H1 (cell line): ENCODE measurements at places on chromosomes 7 and 10. TPM values are rescaled to one million over a fixed set of nuclear protein-coding genes. Genes with fewer than 3 reads are reported as not detected.

CNPY1 gene
- not detected in 2 replicates for total RNA-seq

MMP21 gene
- not detected in 2 replicates for total RNA-seq

NRP1 gene
- total RNA-seq, result 2.1 TPM in 2 replicates

PPP1R17 gene
- total RNA-seq, result 2.5 and 3.8 TPM in 2 replicates

DNA sequence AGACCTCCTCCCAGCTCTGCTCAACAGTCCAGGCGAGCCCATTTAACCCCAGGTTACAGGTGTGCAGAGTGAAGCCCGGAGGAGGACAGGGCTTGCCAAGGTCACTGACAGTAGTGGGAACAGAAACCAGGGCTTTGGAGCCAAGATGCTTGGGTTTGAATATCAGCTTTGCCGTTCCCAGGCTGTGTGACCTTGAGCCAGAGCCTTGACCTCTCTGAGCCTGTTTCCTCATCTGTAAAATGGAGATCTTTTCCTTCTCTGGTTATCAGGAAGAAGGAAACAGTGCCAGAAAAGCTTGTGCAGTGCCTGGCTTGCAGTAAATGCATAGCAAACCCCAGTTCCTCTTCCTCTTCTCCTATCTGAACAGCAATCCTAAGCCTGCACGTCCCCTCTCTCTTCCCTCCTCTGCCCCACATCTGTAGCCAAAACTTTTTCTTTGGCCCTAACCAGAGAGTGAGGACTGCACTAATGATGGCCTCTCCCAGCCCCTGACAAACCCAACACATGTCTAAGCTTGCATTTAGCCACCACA lies 21.4 kb upstream of the MLXIPL start:
- H3K4me3 ChIP-seq, result no peak overlapping the region
- H3K36me3 ChIP-seq, result no peaks in the 10 kb centered on the region
- H3K27me3 ChIP-seq, result no peaks in the 10 kb centered on the region
- no peak overlapping the region for H3K27ac ChIP-seq
- peaks cover 6% of the 10 kb centered on the region for H3K4me1 ChIP-seq
- DNase-seq, result no peak

DNA sequence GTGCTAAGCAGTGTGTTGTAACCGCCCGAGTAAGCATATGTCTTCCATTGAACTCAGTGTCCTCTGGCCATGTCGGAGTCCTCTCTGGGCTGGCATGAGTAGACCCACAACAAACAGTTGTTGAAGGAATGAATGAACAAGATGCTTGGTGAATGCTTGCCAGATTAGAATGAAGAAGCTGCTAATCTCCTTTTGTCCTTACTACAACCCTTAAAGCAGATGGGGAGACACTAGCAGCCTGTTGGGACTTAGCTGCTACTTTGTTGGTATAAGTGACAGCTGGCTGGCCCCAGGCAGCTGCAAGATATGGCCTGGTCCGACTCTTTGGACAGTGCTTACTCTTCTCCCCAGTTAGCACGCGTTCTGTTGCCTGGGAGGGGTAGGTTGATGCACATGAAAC lies 370.1 kb downstream of the RPS24 start:
- DNase-seq, result no peak
- peaks cover 14% of the 10 kb centered on the region for H3K4me1 ChIP-seq
- no peak overlapping the region for H3K4me3 ChIP-seq
- no peak overlapping the region for H3K27ac ChIP-seq
- no peaks in the 10 kb centered on the region for H3K36me3 ChIP-seq

DNA sequence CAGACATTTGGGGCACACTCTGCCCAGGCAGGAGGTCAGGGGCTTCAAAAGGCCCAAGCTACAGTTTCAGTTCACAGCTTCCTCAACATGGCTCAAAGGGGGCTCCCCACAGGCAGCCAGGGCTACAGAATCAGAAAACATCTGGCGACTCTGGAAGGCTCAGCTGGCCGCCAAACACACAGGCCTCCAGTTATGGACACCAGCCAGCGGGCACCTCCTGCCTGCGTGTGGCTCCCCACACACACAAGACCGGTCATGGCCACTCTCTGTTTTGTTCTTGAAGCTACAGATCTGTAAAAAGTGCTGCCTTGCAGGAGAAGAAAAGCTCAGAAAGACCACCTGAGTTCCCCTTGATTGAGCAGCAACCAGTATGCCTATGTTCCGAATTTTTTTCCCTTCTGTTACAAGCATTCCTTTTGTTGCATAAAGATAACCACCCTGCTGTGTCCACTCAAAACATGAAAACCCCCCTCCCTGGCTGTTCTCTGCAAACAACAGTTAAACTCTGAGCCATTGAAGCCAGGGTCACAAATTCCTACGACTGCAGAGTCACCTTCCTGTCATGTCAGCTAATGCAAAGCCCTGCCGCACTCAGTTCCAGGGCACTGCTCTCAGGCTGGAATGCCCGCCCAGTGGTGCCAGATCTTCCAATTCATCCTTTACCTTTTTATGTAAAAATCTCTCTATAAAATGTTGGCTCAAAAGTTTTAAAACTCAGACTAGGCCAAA lies 33.6 kb downstream of the VSTM4 start:
- no peak overlapping the region; the same call in 1 of the 2 replicates for H3K4me3 ChIP-seq
- peaks cover 2% of the 10 kb centered on the region for H3K4me1 ChIP-seq
- DNase-seq, result peak; percentile 50
- no peaks in the 10 kb centered on the region for H3K36me3 ChIP-seq

- H3K4me3 ChIP-seq, result no peak overlapping the region
- H3K36me3 ChIP-seq, result no peaks in the 10 kb centered on the region
- no peak overlapping the region for H3K27ac ChIP-seq
- H3K27me3 ChIP-seq, result no peaks in the 10 kb centered on the region
- H3K4me1 ChIP-seq, result no peaks in the 10 kb centered on the region
Measured at GRCh38 chr7:120925392-120925791, 25.2 kb upstream of the ING3 start.

GRCh38 chr7:2654059-2654458 lies 22.3 kb downstream of the TTYH3 start:
- H3K4me1 ChIP-seq, result no peaks in the 10 kb centered on the region
- no peak overlapping the region for H3K27ac ChIP-seq
- no peak overlapping the region for H3K4me3 ChIP-seq
- H3K27me3 ChIP-seq, result no peaks in the 10 kb centered on the region
- peaks cover 19% of the 10 kb centered on the region for H3K36me3 ChIP-seq

GRCh38 chr7:128914566-128915151 lies 4.2 kb upstream of the KCP start:
- H3K27ac ChIP-seq, result no peak overlapping the region
- H3K36me3 ChIP-seq, result no peaks in the 10 kb centered on the region
- H3K4me3 ChIP-seq, result no peak overlapping the region
- no peaks in the 10 kb centered on the region for H3K4me1 ChIP-seq

DNA sequence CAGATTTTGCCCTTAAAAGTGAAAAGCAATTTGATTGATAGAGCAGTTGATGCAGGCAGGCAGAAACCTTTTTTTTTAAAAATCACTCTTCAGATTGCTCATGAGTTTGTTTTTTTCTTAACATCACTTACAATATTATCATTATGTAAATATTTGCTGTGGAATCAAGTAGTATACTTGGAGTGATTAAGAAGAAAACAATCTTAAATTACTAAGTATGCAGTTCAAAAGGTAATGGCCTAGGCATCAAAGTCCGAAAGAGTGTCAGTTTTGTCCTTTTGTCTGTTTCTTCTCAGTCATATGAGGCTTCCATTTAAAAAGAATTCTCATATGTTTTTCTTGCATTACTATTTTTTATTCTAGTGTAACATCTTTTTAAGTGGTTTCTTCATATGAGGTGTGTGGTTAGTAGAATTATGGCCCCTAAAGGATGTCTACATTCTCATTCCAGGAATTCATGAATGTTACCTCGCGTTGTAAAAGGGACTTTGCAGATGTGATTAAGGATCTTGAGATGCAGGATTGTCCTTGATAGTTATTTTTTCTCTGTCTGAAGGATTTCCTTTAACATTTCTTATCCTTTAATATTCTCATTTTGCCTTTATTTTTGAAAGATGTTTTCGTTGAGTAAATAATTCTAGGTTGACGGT lies 44.0 kb downstream of the BICC1 start:
- no peaks in the 10 kb centered on the region for H3K27me3 ChIP-seq
- H3K4me3 ChIP-seq, result no peak overlapping the region
- DNase-seq, result no peak
- no peaks in the 10 kb centered on the region for H3K36me3 ChIP-seq

- H3K27ac ChIP-seq, result peak overlapping the region; percentile 12; the same call in 1 of the 2 replicates
- H3K36me3 ChIP-seq, result peaks cover 3% of the 10 kb centered on the region; the same call in 1 of the 2 replicates
- H3K4me1 ChIP-seq, result no peaks in the 10 kb centered on the region
- H3K27me3 ChIP-seq, result no peaks in the 10 kb centered on the region
- no peak for DNase-seq
Measured at GRCh38 chr7:102463841-102464576, 654 bp downstream of the ALKBH4 start.

GRCh38 chr7:149330914-149331567 lies 69.0 kb downstream of the ZNF783 start:
- no peaks in the 10 kb centered on the region for H3K36me3 ChIP-seq
- no peak for DNase-seq
- no peak overlapping the region for H3K4me3 ChIP-seq
- no peak overlapping the region for H3K27ac ChIP-seq

- H3K27ac ChIP-seq, result no peak overlapping the region
- H3K4me1 ChIP-seq, result no peaks in the 10 kb centered on the region
- no peak for DNase-seq
- no peaks in the 10 kb centered on the region for H3K27me3 ChIP-seq
Measured at GRCh38 chr10:18418541-18419215, 232.7 kb downstream of the NSUN6 start.

DNA sequence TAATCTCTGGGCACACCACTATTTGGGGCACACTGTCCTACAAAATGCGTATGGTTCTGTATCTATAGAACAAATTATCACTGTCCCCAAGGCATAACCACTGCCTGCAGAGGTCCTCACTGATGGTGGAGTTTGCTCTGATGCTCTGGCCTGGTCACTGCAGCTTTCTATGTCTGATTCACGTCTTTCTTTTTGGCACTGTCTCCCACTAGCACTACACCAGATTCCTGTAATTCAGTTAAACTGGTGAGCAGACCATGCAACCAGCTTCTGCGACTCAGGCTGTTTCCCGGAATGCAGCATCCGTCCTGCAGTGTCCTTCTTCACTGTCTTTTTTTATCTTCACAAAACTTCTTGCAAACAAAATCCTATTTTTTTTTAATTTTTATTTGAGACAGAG lies 112.8 kb downstream of the KLF6 start:
- H3K4me1 ChIP-seq, result peaks cover 3% of the 10 kb centered on the region
- H3K4me3 ChIP-seq, result no peak overlapping the region
- no peaks in the 10 kb centered on the region for H3K27me3 ChIP-seq
- no peak for DNase-seq
- no peaks in the 10 kb centered on the region for H3K36me3 ChIP-seq

DNA sequence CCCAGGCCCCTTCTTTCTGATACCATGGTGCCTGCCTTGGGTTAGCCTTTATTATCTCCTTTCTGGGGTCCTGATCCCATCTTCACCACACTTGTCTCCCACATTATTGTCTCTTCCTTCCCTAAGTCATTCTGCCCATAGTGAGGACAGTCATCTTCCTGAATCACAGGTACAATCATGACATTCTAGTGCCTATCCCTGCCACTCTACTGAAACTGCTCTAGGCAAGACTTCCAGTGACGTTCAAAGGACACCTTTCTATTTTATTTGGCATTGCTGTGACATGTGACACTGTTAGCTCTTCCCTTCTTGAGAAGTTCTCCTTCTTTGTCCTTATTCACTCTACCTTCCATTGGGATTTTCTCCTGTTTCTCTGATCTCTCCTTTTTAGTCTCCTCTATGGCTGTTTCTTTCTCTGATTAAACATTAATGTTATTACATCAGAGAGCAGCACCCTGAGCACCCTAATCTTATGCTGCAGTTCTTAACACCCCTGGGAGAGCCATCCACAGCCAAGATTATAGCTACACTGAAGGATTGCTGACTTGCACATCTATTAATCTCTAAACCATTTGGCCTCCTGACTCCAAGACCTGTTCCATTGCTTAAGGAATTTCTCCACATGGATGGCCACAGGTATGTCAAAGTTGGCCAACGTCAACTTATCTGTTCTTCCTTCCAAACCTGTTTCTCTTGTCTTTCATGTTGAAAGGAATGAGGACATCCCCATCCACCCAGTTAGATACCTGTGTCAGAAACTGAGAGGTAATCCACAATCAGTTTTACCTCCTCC lies 10.9 kb downstream of the MACC1 start:
- no peaks in the 10 kb centered on the region; the same call in 1 of the 2 replicates for H3K4me1 ChIP-seq
- H3K27ac ChIP-seq, result no peak overlapping the region
- DNase-seq, result no peak
- no peaks in the 10 kb centered on the region for H3K27me3 ChIP-seq
- H3K4me3 ChIP-seq, result no peak overlapping the region

EPHB6 gene
- 19.7 TPM in 2 replicates for total RNA-seq

DNA sequence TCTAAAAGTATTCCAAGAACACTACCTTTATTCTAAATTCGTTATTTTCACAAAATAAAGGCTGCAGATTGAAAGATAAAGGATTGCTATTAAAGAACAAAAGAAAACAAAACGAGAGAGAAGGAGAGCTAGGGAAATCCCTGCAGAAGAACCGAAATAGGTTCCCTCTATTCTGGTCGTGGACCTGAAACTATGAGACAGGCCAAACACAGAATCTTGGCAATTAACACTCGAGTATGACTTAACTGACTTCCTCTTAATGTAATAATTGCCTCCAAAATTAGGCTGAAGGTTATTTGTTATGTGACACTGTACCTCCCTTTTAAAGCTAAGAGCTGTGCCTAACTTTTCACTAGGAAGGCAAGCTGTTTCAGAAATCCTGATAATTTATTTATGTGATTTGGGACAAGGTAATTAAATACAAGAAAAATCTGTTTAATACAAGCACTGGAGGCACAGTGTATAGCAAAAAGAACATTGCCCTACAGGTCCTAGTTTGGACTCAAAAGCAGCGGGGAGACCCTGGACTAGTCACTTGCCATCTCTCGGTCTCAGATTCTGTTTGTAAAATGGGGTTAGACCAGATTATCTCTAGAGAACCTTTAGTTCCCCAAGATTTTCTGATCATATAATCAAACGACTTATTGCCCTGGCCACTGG lies 11.6 kb downstream of the NAMPT start:
- no peaks in the 10 kb centered on the region for H3K4me1 ChIP-seq
- H3K27me3 ChIP-seq, result no peaks in the 10 kb centered on the region
- no peak for DNase-seq
- H3K36me3 ChIP-seq, result peaks cover 73% of the 10 kb centered on the region
- no peak overlapping the region for H3K4me3 ChIP-seq

EBF3 gene
- total RNA-seq, result 0.26 and 0.38 TPM in 2 replicates

CPA2 gene
- 0.31 TPM in 1 of 2 replicates, not detected in the other for total RNA-seq

- 0 out of 2 replicates have a peak within 1 kb of the TSS, but pooled peaks have one; percentile 61 for H3K27ac ChIP-seq
- no peak for DNase-seq
- H3K27me3 ChIP-seq, result peaks cover 9% of the 10 kb centered on the region
- H3K4me3 ChIP-seq, result peak within 1 kb of the TSS; percentile 59
- peaks cover 2% of the 10 kb centered on the region; the same call in 1 of the 2 replicates for H3K36me3 ChIP-seq
Measured at GRCh38 chr7:151059367-151060112, at the start of gene SLC4A2. Gene SLC4A2 (plus strand): TSS chr7:151059589. CDS start chr7:151061988, 2,399 bp downstream.

- no peak overlapping the region for H3K27ac ChIP-seq
- no peaks in the 10 kb centered on the region for H3K36me3 ChIP-seq
- H3K4me1 ChIP-seq, result no peaks in the 10 kb centered on the region
Measured at GRCh38 chr10:122494833-122495232, 33.5 kb downstream of the HTRA1 start.
